ENCODE measurements at places on chromosomes 2 and 18.

DNA sequence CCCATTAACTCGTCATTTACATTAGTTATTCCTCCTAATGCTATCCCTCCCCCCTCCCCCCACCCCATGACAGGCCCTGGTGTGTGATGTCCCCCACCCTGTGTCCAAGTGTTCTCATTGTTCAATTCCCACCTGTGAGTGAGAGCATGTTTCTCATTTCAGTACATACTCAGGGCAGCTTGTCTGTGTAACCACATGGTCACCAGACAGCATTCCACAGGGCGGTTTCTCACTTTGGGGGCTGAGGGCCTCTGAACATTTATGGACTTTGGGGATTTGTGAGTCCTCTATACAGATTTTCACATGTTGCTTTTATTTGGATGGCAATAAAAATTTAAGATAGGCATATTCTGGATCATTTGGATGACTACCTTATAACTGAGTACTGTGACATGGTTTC, 84.0 kb downstream of the LYPD6B start:
- no peak for DNase-seq

DNA sequence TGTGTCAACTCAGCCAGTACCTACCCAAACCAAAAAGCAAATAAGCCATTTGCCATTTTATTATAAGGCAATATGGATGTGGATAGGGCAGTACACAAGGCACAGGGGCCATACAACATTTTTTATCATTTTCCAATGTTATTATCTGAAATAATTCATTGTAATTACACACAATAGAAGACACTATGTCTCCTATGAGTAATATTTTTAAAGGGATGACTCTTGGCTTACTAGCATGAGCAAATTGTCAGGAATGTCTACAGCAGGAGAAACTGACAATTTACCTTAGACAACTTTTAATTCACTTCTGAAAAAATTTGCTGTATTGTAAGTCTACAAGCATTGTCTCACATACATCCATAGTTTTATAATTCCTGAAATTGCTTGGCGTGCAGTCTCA, 1193.9 kb upstream of the CELF4 start:
- DNase-seq, result no peak

- no peak for DNase-seq
These were observed 503.0 kb upstream of the MYT1L start for GRCh38 chr2:2834105-2834504.

- DNase-seq, result no peak
These were observed 41.1 kb downstream of the ZNF516 start for GRCh38 chr18:76453932-76454331.
